Stimulated activated CD4-positive, alpha-beta T cell treated with anti-CD3 and anti-CD28 coated beads, Interleukin-4, amount 100 ng/mL, for 4 hours (primary cell): ENCODE measurements at places on chromosomes 7 and 10.
A peak's percentile ranks its signal among the peaks of the same experiment; 100 is the strongest.

GRCh38 chr7:1024876-1025742 is 19.2 kb upstream of the GPR146 start:
- no peak for DNase-seq

DNA sequence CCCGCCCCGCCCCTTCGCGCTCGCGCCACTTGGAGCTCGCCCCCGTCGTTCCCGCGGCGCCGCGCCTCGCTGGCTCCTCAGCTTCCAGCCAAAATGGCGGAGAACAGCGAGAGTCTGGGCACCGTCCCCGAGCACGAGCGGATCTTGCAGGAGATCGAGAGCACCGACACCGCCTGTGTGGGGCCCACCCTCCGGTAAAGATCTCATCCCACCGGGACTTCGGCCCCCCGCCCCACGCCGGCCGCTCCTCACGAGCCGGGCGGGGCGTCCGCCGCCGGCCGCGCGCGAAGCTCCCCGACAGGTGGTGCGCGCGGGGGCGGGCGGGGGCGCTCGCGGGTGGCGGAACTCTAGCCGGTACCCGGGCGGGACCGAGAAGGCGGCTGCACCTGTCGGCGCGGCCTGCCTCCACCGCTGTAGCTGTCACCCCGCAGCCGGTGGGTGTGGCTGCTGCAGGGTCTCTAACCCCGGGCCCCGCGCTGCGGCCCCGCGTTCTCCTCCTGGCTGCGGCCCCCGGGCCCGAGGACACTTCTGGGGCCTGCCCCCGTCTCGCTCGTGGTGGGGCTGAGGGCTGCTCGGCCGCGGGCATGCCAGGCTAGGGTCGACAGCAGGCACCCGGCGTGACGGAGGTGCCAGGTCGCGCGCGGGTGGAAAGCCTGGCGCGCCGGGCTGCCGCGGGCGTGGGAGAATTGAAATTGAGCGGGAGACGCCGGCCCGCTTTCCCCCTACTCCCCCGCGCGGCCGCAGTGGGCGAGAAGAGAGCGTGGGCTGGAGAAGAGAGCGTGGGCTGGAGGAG is at the start of gene EXOC6:
Gene EXOC6, plus strand, starts transcription at position 80 of the 793 bp plus-strand sequence. Its CDS starts 14 bp downstream, at position 94.
- DNase-seq = peak; percentile 80

DNA sequence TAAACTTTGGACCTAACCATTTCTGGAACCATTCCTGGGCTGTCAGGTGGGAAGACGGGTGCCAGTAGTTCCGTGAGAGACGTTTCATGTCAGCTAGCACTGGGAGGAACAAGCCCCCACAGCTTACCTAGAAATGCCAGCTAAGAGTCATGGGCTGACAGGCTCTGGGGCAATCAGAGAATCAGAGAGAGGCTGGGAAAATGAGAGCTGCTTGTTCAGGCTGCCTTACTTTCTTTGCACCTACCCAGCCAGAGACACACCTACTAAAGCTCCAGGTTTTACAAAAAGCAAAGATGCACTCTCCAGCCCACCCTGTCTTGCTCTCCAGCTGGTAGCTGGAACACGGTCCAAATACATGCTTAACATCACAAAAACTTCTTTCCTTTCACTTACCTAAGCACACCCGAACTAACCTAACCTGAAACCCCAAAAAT is 688 bp downstream of the PTN start:
- DNase-seq = no peak

- DNase-seq = no peak
Observed at GRCh38 chr10:69883310-69884023, 81.8 kb downstream of the COL13A1 start.

DNA sequence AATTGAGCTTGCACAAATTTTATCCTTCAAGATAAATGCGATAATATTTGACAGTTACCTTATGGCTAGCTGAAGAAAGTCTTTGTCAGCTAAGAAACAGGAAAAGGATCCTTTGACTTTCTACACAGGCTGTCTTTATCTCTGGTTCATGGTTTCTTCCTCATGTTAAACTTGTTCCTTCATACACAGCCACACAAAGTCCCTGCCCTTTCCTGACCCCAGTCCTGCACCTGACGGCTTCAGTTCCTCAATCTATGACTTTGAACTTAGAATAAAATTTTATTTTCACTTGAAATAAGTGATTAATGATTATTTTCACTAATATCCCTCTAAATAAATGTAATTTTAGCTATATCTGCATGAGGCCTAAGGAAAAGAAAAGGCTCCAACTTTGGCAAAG is 77.8 kb upstream of the PRSS1 start:
- DNase-seq = no peak

- no peak for DNase-seq
Observed at GRCh38 chr10:69458430-69459100, 7.3 kb downstream of the TSPAN15 start.

- DNase-seq = no peak
Observed at GRCh38 chr10:21314906-21315644, 210.4 kb downstream of the SKIDA1 start.

GRCh38 chr7:51326656-51327286 is 10.2 kb upstream of the COBL start:
- no peak for DNase-seq

DNA sequence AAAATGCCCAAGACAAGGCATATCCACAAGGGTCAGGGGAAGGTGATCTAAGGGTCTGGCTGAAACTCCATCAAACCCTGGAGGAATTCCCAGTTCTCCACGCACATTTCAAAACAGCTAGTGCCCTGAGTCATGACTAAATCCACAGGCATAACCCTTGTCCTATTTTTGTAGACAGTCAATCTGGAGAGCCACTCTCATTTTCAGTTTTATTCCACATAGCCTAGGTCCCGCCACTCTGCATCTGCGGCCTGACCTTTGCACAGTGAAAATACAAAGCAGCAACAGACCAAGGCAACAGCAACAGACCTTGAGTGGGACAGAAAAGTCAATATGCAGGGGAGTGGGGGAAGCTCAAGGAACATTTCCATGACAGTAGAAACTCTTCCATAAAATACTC is 201.4 kb upstream of the NPVF start:
- no peak for DNase-seq

DNA sequence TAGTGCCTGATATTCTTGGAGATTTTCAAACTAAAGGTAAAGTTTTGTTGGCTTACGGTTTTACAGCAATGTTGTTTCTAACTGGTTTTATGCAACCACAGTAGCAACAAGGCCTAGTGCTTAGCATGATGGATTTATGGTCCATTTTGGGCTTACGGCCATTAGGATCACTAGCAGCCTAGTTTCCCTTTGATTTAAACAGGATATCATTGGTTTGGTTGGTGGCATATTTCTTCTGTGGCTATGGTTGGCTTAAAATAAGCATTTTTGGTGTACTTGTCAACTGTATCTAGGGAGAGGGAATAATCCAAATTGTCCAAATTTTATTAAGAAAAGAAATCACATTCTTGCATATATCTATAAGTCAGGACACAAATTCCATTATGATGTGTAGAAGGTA is 194.0 kb downstream of the HDAC9 start:
- no peak for DNase-seq

- no peak for DNase-seq
Observed at GRCh38 chr7:84647797-84648757, 453.5 kb upstream of the SEMA3A start.

DNA sequence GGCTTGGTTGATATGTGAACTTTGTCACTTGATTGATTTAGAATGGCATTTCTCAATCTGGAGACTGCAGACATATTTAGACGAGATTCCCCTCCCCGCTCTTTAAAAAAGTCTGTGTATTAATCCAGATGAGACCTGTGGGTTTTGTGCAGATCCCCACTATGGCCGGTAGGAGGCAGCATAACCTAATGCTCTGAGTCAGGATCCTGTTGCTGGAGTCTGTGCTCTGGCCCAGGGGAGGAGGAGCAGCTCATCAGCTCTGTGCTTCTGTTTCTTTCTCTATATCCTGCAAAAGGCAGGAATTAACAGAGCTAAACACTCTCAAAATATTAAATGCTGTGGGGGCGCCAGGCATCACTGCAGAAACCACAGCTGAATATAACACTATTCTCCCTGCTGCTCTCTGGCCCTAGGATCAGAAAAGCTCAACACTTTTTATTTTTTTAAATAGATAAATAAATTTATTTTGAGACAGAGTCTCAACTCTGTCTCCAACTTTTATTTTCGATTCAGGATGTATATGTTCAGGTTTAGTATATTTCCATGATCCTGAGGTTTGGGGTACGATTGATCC is 23.9 kb upstream of the SEPHS1 start:
- DNase-seq = peak; percentile 57

DNA sequence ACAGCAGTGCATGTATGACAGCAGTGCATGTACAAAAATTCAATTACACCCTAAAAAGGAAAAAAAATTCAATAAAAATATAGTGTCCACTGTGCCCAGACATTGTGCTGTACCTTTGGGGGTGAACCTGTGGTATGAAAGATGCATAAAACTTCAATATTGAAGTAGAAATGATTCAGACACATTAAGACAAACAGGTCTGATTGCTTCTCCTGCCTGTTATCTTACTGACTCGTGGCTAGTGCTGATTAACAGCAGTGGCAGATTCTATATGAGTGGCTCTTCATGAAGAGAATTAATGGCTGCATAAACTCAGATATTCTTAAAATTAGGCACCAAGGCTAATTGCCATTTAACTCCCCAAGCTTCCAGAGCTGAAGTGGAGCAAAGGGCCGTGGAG is 37.9 kb downstream of the GATA3 start:
- no peak for DNase-seq

DNA sequence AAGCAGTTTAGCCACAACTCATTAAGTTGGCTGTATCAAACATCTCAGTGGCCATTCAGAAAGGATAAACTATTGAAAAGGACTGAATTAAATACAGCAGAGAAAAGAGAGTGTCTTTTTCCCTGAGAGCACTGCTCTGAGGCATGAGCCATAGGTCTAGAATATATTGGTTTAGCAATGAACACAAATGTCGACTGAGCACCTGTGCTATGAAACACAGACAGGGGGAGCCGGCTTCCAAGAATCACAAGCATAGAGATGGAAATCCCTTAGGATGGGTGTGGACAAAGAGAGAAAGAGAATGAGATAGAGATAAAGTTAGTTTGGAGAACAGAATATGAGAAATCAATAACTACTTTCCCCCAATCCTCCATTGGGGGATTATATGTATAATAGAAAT is 54.8 kb downstream of the DGKI start:
- no peak for DNase-seq

GRCh38 chr7:143387156-143387975 is 6.2 kb downstream of the ZYX start:
- no peak for DNase-seq

GRCh38 chr7:33604056-33604455 is 301.3 kb upstream of the BMPER start:
- no peak for DNase-seq

GRCh38 chr7:142001163-142001874 is 5.6 kb downstream of the MGAM start:
- no peak for DNase-seq

DNA sequence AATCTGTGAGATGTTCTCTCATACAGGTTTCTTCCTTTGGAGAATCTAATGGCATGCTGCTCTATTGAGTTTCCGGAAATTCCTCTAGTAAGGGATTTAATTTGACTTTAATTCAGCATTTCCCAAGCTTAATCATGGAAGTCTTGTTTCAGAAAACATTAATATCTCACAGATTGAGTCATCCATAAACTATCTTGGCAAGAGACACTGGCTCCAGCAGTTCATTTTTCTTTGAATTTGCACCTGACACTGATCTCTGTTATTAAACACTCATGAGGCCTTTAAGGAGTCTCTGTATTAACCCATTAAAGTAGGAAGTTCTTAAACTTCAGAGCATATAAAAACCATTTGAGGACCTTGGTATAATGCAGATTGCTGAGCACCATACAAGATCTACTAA is 3.6 kb upstream of the ITGB8 start:
- DNase-seq = no peak

DNA sequence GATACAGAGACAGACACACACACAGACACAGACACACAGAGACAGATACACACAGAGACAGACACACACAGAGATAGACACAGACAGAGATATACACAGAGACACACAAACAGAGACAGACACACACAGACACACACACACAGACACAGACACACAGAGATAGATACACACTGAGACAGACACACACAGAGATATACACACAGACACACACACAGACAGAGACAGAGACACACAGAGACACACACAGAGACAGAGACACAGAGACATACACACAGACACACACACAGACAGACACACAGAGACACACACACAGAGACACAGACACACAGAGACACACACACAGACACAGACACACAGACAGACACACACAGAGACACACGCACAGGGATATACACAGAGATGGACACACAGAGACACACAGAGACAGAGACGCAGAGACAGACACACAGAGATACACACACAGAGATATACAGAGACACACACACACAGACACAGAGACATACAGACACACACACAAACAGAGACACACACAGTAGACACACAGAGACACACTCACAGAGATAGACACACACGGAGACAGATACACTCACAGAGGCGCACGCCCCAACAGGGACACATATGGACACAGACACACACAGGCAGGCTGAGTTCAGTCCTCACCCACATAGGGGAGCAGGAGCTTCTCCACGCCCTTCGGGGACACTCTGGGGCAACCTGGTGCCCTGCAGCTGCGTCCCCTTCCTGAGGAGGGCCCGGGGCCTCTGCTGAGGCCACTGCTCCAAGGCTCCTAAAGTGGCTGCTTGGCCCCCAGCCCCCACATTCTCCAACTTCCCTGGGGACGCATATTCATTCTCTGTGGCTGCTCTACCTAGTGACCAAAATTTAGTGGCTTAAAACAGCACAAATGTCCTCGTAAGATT is 10.3 kb upstream of the PPP2R2D start:
- DNase-seq = no peak
